GM19239 (cell line): ENCODE measurements at places on chromosomes 6 and 20.

GRCh38 chr20:56943946-56944945 is 315.1 kb downstream of the TFAP2C start:
- no peak for DNase-seq

DNA sequence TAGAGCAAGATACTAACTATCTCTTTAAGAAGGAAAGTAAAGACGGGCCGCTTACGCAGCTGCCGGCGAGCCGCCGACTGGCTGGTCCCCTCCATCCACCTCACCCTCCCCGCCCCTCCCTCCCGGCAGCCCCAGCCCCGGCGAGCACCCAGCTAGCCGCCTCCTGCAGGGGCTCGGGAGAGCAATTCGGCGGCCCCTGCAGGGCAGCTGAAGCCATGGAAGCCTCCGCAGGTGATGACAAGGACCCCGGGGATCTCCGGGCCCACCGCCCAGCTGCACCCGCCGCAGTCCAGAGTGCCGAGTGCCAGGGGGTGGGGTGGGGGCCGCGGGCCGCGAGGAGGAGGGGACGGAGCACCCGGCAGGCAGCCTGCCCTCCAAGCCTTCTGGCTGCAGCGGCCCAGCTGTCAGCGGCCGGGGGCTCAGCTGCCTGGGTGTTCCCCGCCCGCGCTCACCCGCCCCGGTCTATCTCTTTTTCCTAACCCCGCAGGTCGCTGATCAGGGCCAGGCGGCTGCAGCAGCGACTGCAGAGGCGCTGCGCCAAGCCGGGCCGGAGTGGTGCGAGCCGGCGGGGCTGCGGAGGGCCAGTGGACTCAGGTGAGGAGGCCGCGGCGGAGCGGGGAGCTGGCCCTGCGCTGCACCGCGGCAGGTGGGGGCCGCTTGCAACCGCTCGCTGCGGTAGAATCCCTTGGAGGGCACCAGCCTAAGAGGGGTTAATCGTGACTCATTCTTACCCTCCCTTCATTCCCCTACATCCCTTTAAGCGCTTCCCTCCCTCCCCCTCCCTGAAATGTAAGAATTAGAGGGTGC is at the start of gene SNPH:
TSS of gene SNPH (plus strand) at position 128 of the 807 bp plus-strand sequence. CDS start 29,946 bp downstream, outside the sequence.
- peak; percentile 22 for DNase-seq

GRCh38 chr6:169647637-169648036 is 54.2 kb downstream of the WDR27 start:
- no peak for DNase-seq

DNA sequence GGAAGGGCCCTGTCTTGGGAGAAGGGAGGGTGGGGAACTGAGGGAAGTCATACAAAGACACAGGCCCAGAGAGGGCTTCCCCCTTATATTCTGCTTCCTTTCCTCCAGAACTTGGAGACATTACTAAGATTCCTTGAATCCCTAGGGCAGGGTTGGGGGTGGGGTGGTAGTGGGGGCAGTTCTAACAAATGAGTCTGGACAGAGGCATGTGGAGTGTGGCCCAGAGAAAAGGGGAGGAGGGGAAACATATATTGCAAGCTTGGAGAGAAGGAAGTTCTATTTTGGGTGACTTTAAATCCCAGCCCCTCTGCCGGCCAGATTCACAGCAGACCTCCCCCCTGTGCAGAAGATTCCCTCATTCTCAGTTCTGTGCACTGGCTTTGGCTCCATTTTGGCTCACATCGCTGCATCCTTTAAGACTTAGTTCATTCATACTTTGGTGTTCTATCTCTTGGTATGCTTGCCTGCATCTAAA is 43.7 kb downstream of the DAAM2 start:
- no peak for DNase-seq

DNA sequence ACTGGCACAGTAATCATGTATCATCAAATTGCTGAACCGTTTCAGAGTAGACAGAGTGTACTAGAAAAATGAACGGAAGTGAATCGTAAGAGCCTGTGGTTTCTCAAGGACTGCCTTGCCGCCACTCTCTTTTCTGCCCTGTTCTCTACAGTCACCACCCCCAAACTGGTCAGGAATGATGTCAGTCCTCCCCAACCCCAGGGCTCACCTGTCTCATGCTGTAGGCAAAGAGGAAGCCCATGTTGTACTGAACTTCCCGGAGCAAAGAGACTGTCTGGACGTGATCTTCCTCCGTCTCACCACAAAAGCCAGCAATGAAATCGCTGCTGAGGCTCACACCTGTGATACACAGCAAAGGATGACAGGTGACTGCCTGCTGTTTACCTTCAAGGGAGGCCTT is 31.0 kb downstream of the CDK5RAP1 start:
- no peak for DNase-seq
